ENCODE measurements at places on chromosomes 6 and 20.

- peak; percentile 17 for DNase-seq
These were observed 30.0 kb downstream of the CDKAL1 start for GRCh38 chr6:20564269-20564668.

GRCh38 chr6:36130667-36131510 lies 576 bp downstream of the MAPK13 start:
- DNase-seq = no peak

- DNase-seq = no peak
These were observed 201.5 kb downstream of the ZFAND3 start for GRCh38 chr6:38021029-38021428.

- no peak for DNase-seq
These were observed 136.5 kb downstream of the SMOC2 start for GRCh38 chr6:168577496-168577895.

GRCh38 chr20:33391722-33392415 lies 9.4 kb downstream of the CDK5RAP1 start:
- DNase-seq = no peak

DNA sequence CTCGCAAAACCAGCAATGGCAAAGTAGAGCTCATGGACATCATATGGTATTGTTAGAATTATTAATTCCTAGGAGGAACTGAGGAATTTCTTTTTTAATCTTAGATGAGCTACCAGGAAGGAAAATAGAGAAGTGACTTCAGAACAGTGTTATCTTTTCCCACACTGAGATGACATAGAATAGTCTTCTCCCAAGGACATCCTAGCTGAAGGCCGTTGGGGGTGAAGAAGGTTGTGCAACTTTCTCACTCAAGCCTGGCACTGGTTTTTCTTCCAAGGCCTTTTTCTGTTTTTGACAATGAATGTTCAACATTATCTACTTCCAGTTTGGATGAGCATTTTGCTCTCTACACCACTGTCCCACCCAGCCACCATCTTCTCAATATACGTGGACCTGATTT lies 35.8 kb upstream of the MAS1 start:
- no peak for DNase-seq

GRCh38 chr6:133309579-133309978 lies 68.4 kb downstream of the EYA4 start:
- DNase-seq = no peak

DNA sequence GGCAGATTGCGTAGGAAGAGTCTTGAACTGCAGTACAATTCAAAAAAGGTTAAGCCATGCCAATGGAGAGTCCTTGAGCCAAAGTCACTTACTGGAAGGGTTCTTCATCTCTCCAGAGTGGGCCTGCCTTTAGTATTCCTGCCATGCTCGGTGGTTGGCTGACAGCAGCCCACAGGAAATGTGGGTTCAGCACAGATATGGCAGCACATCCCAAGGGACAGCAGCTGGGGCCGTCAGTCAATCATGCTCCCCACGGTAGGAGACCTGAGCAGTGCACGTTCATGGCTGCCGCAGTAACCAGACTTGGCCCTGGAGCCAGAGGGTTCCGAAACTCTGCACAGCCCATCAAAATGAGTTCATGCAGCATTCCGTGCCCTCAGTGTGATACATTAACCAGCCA lies 63.6 kb upstream of the SIRPA start:
- DNase-seq = no peak

- DNase-seq = no peak
These were observed 15.6 kb downstream of the MAFB start for GRCh38 chr20:40673442-40673841.

DNA sequence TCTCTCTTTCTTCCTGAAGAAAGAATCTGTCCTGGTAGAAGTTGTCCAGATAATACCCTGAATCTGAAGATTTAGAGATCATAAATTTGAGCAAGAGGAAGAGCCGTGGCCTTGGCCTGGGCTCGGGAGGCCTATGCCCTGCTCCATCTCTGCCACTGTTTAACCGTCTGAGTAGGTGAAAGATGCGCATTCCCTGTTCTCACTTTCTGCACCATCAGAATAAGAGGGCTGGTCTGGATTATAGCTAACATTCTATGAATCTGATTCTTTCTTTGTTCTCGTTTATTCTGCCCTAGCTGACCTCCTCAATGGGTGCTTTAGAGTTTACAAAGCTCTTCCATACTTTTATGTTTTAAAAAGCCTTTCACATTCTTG lies 51.3 kb downstream of the ELOVL4 start:
- DNase-seq = no peak

- DNase-seq = peak; percentile 15
These were observed 114.9 kb upstream of the PTPN1 start for GRCh38 chr20:50395251-50395729.

DNA sequence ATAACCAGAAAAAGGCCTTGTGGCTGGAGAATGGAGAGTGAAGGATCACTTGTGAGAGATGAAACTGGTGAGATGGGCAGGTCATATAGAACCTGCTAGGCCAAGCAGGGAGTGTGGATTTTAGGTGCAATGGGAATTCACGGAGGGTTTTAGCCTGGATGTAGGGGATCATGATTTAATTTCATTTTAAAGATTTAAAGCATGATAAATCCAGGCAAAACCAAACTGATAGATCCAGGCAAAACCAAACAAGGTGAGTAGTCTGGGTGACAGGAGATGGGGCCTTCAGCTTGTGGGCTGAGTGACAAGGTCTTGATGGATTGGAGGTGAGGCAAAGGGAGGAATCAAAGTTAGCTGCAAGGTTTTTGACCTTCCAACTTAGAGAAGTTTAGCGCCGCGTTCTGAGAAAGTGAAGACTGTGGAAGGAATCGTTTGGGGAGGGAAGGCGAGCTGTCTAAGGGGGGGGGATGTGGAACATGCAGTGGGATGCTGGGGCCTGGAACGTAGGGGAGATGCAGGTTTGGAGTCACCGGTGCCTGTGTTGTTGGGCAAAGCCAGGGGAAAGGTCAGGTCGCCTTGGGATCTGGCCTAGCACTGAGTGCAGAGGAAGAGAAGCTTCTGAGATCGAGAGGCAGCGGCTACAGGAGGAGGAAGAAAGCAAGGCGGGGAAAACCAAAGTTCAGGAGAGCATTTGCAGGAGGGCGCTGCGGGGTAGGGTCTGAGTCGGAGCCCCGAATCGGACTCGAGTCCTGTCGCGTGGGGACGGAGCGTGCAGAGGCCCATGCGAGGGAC lies 1.3 kb upstream of the PLCG1 start:
- DNase-seq = no peak

DNA sequence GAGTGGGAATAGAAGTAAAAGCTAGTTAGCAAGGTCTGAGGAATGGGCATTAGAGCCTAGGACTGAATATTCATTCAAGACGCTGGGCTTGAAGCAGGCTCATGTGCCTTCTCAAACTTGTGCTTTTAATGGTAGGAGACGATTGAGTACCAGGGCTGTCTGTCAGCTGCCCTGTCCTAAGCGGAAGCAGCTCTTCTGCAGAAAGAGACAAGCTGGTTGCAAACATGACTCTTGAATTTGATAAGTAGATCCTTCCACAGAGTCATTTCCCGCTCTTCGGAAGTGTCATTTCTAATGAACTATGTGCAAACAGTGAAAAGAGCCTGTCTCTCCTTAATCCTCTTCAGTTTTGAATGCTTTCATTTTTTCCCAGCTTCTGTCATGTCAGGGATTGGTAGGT lies 176.4 kb downstream of the TFAP2B start:
- no peak for DNase-seq

DNA sequence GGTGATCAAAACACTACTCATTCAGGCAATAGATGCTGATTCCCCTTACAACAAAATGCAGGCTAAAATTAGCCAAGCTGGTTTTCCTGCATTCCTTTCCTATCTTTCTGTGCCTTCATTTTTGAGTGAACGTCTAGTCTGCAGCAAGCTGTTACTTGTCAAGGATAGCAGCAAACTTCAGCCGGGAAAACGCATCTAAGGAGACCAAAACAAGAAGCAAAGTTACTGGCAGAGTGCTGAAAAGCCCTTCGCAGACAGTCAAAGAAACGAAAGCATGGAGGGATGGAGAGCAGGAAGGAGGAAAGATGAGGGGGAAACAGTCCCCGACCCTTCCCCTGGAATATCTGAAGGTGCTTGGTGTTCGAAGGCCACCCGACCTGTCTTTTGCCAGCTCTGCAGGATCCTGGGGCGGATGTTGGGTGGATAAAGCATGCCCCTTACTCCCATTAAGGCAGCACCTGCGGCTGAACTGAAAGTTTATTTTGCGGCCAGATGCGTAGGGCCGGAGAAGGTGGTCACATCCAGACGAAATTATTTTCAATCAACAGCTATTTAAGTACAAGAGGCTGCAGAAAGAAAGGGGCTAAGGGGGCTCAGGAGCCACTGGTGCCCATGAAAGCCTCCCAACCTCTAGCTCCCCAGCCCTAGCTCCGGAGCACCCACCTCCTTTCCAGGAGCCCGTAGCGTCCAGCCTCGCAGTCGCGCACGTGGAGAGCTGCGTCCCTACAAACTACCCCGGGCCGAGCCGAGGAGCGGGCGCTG lies 538 bp downstream of the FERMT1 start:
- no peak for DNase-seq

GRCh38 chr6:89443658-89444057 lies 10.7 kb downstream of the ANKRD6 start:
- no peak for DNase-seq

- no peak for DNase-seq
These were observed 354.5 kb upstream of the SYNCRIP start for GRCh38 chr6:85997206-85997605.

- no peak for DNase-seq
These were observed 1085.8 kb upstream of the CITED2 start for GRCh38 chr6:140460267-140460666.

DNA sequence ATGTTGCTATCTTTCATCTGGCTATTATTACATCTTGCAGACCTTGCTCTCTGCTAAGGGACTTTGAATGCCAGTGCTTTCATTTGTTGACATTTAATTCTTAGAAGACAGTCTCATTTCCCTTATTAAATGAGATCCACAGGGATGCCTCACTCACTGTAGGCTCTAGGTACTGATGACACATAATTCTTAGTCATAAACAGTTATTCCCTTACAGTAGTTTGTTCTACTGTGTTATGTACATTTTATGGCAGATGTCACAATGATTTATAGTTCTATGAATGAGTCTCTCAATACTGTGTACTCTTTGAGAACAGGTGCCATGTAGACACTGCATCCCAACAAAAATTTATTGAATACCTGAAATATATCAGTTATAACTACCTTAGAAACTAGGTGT lies 70.3 kb downstream of the FAM83B start:
- DNase-seq = no peak

GRCh38 chr20:59939879-59940128 lies 301 bp downstream of the PPP1R3D start:
- DNase-seq = no peak

- no peak for DNase-seq
These were observed 8.5 kb downstream of the ETV7 start for GRCh38 chr6:36378936-36379335.

DNA sequence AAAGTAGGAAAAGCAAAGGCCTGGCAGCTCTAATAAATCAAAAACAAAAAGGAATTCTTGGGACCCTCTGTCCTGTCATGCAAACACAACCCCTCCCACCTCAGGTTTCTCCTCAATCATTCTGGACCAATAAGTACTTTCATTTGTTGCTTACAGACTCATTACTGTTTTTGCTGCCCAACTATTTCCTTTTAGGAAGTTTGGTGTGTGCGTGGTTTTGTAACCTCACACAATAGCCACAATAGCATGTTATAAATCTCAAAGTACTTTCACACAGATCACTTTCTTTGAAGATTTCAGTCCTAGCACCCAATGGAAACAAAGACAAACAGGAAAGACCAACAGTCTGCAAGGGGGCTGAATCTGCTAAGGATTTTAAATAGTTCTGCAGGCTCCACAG lies 4.5 kb downstream of the MRPL14 start:
- no peak for DNase-seq

DNA sequence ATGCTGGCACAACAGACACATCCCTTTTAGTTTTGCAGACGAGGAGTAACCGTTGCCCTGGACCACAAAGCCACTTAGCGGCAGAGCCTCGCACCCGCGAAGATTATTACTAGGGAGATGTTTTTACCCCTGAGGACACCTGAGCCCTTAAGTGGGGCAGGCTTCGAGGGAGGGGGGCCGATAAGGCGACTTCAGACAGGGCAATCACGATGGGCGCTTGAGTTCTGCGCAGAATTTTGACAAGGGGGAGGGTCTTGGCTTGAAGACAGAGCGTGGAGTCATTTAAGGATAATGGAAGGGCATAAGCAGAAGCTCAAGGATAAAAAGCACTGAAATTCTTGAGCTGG lies 650 bp upstream of the TTK start:
- DNase-seq = peak; percentile 47

DNA sequence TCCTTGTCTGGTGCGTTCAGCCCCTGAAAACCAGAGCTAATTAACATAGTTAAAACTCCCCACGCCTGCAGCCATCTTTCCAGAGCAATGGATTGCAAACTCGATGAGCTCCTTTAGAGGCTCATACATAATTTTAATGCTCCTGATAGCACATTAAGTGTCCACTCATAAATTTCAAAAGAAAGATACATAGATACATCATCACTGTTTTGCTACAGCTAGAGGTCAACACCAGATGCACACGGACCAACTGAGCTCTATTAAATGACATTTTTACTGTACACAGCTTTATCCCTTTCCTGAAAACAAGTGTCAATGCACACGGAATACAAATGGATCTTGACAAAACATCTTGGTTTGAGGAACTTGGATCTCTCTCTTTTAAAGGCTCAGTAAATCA lies 91.3 kb upstream of the HDAC2 start:
- DNase-seq = no peak

GRCh38 chr20:5933802-5934436 lies 16.4 kb downstream of the TRMT6 start:
- no peak for DNase-seq

- DNase-seq = no peak
These were observed 63.6 kb upstream of the SNRPB2 start for GRCh38 chr20:16666272-16666671.

GRCh38 chr6:157763129-157763903 lies 59.7 kb upstream of the SNX9 start:
- no peak for DNase-seq

DNA sequence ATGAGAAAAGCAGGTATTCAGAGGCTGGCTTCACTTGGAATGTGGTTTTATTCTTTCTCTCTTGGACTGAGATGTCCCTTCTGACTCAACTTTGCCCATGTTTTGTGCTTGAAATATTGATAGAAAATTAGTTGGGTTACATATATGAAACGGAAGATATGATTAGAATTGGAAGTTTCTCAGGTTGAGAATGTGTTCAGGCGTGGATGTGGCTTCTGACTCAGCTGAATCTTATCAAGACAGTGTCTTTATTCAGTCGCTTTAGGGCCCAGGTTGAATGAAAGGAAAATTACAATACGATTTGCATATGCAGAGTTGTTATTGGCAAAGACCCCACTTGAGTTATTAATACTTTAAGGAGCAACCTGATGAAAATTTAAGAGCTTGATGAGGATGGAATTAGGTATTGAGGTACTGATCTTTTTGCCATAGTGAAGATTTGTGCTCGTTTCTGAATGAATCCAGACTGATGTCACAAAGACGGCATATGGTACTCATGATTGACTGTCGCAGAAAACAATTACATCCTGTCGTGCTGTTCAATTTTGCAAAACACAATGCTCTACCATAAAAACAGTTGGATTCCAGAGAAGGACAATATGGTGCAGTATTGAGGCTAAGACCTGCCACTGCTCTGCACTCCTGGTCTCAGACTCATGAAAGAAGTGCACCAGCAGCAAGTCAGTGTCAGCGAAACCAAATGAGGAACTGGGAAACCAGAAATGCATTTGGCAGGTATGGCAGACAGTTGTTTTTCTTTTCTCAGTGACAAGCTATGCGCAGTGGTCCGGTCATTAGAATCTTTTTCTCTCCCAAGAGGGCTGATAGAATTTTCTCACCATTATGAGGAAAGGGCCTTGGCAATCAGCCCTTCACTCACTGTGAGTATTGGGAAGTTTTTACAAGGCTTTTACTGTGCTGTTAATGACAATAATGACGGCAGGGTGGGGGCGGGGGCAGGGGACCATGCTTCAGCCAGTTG lies 158.3 kb downstream of the DOK5 start:
- no peak for DNase-seq
